ENCODE measurements at places on chromosomes 12 and 14. TPM values are rescaled to one million over a fixed set of nuclear protein-coding genes. Genes with fewer than 3 reads are reported as not detected.

GRCh38 chr14:55188686-55189295 is 2.6 kb downstream of the DLGAP5 start:
- no peak for DNase-seq

- DNase-seq: no peak
Measured at GRCh38 chr12:82357340-82357739, 847 bp downstream of the CCDC59 start.

Gene EFS
- total RNA-seq: 0.14 TPM

DNA sequence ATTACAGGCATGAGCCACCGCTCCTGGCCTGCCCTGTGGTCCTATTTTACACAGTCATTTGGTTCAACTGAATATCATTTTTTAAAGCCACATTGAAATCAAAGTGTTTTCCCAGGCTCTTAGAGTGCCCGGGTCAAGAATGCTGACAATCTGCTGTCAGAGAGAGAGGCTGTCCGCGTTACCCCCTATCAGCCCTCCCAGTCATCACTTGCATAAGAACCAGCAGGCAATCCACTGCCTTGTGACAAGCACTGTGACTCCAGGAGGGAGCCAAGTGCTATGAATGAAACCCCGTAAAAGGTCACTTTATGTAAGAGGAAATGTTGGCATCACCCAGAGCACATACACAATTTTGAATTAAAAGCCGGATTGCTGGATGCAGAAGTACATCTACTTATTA is 13.5 kb downstream of the PHLDA1 start:
- peak; percentile 35 for DNase-seq

GRCh38 chr14:63773504-63773903 is 45.6 kb upstream of the SGPP1 start:
- DNase-seq: no peak

DNA sequence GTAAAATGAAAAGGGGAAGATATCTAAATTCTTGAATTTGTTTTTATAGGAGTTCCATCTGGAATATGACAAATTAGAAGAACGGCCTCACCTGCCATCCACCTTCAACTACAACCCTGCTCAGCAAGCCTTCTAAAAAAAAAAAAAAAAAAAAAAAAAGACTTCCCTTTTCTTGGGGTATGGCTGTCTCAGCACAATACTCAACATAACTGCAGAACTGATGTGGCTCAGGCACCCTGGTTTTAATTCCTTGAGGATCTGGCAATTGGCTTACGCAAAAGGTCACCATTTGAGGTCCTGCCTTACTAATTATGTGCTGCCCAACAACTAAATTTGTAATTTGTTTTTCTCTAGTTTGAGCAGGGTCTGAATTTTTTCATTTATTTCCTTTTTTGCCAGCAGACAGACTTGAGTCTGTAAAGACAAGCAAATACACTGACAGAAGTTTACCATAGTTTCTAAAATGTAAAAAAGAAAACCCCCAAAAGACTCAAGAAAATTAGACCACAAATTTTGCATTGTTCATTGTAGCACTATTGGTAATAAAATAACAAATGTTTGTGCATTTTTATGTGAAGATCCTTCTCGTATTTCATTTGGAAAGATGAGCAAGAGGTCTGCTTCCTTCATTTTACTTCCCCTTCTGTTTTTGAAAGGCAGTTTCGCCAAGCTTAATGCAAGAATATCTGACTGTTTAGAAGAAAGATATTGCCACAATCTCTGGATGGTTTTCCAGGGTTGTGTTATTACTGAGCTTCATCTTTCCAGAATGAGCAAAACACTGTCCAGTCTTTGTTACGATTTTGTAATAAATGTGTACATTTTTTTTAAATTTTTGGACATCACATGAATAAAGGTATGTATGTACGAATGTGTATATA is 12.1 kb upstream of the KCNMB4 start:
- DNase-seq: no peak

Gene DIO3
- 0.53 TPM for total RNA-seq

DNA sequence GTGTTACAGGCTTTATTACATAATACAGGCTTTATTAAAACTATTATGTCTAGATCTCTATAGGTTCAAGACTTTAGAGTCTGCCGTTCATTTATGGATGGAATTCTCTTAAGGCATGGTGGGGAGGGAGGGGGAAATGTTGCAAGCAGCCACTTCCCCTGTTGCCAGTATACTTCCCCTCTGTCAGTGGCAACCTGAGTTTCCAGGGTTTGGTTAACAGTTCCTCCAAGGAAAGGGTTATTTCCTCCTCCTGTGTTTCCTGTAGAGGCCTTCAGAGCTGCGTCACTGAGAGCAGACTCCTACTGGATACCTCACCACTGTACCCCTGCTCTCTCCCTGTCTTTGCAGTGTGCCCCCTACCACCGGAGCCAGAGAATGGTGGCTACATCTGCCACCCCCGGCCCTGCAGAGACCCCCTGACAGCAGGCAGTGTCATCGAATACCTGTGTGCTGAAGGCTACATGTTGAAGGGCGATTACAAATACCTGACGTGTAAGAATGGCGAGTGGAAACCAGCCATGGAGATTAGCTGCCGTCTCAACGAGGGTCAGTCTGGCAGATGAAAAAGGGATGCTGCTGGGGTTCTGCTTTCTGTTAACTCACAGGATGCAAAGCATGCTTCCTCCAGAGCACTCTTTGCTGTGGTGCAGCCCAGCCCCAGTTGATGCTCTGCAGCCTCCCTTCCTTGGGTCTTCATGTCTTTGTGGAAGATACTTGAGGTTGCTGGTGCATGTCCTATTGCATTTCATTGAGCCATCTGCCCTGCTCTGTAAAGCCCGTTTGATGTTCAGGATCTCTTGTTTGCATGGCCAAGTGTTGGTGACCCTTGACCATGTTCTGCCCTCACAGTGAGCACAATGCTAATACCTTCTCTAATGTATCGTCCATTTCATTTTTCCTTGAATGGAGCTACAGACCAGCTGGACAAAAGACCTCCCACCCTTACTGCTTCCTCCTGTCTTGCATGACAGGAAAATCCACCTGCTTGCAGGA is 63.6 kb upstream of the SRSF5 start:
- no peak for DNase-seq

Gene NUDT4
- 236 TPM for total RNA-seq

GRCh38 chr12:122661938-122662337 is 41.2 kb downstream of the HCAR2 start:
- DNase-seq: no peak

Gene CSAD
- 20.1 TPM for total RNA-seq

- DNase-seq: no peak
Measured at GRCh38 chr12:18368594-18368993, 107.3 kb downstream of the PIK3C2G start.

GRCh38 chr12:9319842-9320173 is 111.6 kb upstream of the PZP start:
- DNase-seq: no peak

DNA sequence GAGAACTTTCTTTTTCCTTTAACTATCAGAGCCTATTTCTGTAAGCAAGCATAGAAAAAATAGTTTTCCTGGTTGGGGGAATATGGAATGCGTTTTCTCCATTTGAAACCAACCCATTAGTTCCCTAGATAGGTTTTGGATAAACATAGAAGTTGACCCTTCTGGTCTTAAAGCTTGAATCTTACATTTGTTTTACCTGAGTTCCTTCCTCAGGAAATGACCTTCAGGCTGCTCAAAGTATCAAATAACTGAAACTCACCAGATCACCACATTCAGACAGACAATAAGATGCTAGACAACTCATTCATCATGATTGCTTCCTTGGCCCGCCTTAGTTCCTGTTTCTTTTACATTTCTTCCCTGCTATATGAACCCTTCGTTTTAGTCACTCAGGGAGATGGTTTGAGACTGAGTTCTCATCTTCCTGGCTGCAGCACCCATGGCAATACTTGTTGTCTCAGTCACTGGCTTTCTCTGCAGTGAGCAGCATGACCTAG is 52.2 kb downstream of the LRP6 start:
- DNase-seq: no peak

Gene TMEM132C
- total RNA-seq: not detected

GRCh38 chr12:24820872-24821271 is 128.0 kb downstream of the BCAT1 start:
- DNase-seq: no peak

Gene EML5
- 0.11 TPM for total RNA-seq

GRCh38 chr12:76879710-76880518 is 1.1 kb upstream of the CSRP2 start:
- no peak for DNase-seq

DNA sequence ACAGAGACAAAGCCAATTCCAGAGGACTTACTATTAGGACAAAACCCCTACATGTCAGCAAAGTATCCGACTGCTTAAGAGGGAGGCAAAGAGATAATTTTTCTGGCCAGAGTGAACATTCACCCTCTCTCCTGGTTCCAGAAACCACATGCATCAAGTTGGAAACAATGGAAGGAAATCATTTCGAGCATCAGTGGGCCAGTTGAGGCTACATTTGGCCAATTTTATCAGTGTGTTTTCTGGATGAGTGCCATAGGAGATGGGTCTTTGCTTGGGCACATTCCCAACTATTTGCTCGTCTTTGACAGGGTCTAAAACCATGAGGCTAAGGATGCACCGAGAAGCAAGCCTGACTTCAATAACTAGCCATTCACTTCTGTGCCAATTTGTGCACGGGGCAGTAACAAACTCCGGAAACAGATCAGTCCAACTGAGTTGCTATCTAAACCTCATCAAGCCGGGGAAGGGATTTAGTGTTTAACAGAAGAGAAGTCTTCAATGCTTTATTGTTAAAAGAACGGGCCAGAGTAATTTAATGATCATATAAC is 17.4 kb downstream of the EGLN3 start:
- no peak for DNase-seq

- no peak for DNase-seq
Measured at GRCh38 chr12:100789146-100789545, 5.4 kb upstream of the ANO4 start.

Gene PTPN11
- 153 TPM for total RNA-seq

DNA sequence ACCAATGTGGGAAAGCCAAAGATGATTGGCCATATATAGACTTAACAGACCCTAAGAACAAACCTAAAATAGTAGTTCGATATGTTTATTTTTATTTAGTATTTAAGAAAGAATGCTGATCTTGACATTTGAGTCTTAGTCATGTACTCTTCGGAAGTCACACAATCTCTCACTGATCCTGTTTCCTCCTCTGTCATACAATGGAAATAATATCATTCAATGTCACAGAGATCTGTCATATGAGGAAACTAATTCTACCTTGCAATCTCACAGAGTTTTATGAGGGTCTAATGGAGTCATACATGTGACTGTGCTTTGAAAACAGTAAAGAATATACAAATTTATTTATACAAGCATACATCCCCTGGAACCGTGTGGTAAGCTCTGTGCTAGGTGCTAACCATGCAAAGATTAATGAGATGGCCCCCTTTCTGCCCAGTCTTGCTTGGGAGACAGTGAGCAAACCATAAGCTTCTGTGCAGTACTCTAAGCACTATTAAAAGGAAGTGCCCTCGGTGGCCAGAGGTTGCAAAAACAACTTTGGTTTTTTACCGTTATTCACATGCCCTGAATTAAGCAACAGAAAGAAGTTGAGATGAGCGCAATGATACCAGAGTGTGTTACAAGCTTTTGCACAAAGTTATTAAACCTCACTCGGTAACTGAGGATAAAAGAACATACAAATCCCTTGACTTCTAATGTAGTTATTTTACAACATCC is 1.7 kb upstream of the LIN7A start:
- DNase-seq: no peak

Gene RNASE3
- not detected for total RNA-seq

Gene BHLHE41
- total RNA-seq: 3.2 TPM

Gene TIGAR
- total RNA-seq: 36.7 TPM

GRCh38 chr12:117695956-117696355 is 272.8 kb downstream of the KSR2 start:
- DNase-seq: no peak

Gene KIF5A
- total RNA-seq: 0.05 TPM

DNA sequence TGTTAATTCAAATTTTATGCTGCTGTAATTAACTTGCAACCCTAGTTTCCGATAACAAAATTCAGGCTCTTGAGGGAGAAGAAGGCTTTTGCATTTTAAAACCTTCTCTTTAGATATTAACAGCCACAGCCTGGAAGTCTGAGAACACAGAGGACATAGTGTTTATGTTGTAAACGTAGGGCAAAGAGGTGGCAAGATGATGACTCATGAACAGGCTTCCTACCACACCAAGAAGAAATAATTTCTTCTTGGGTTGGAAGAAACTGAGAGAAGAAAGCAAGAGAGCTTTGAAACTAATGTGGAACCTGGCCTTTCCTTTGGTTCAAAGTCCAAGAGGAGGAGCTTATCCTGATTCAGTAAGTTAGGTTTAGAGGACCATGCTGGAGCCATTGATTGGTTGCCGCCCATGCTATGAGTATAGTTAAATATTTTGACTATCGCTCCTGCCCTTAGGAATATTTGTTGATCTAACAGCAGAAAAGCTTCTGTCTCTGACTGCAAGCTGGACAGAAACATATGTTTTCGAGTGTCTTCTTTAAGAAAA is 31.8 kb downstream of the CCDC198 start:
- no peak for DNase-seq

- DNase-seq: no peak
Measured at GRCh38 chr14:55881577-55882241, 236.5 kb upstream of the PELI2 start.

DNA sequence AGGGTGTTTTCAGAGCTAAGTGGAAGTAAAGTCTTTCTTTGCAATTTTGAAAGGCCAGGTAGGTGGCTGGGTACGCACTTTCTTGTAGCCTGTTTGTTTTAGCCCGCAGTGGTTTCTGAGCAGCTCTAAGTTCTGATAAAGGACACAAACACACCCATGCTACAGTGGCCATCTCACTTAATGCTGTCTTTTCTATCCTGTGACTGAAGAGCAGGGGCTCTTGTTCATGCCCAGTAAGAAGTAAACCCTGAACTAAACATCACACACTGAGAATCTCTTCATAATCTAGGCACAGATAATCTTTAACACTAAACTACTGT is 427.2 kb downstream of the RAD51B start:
- DNase-seq: no peak

DNA sequence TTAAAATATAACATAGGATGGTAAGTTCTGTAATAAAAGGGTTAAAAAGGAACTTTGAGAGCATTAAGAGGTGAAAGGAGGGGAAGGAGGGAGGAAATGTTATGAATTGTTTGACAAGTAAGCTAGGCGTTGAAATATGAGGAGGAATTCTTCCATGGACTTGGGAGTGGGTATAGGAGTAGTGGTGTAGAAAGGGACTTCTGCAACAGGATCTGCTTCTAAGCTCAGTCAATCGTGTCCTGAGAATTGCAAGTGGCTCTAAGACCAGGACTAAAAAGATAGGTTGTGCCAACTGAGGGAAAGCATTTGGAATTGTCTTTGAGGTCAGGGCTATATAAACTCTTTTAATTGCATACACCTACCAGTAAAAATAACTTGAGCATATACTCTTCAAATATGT is 74.1 kb upstream of the SLC38A2 start:
- DNase-seq: no peak

Gene CCDC175
- total RNA-seq: not detected

Gene TPH2
- total RNA-seq: not detected

GRCh38 chr12:47939009-47939601 is 24.3 kb upstream of the TMEM106C start:
- DNase-seq: no peak

Gene SSPN
- total RNA-seq: 1.0 TPM

Gene TAS2R50
- total RNA-seq: 2.0 TPM

GRCh38 chr12:105235281-105235731 is 668 bp downstream of the APPL2 start:
- DNase-seq: no peak
